NCI-H1436 (cell line): ENCODE measurements at places on chromosomes 2 and 18.

DNA sequence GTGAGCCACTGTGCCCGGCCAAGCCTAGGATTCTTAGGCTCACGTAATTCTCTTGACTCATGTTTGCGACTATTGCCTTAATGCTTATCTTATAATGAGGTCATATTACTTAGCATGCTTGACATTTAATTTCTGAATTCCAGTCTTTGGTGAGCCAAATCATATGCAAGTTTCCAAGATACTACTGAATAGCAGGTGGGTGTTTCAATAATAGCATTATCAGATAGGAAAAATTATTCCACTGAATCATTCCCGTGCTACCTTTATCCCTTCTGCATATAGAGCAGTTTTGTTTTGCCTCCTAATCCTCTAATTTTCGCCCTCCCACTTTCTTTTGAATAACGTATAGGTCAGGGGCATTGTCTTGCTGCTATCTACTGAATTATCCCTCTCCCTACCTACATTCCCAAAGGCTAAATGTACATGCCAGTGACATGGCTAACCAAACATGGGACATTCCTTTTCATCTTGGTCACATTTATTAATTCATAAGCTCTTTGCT, 4.9 kb downstream of the DAW1 start:
- no peak for DNase-seq

GRCh38 chr2:190718652-190719526, 70.0 kb downstream of the NAB1 start:
- no peak for DNase-seq

DNA sequence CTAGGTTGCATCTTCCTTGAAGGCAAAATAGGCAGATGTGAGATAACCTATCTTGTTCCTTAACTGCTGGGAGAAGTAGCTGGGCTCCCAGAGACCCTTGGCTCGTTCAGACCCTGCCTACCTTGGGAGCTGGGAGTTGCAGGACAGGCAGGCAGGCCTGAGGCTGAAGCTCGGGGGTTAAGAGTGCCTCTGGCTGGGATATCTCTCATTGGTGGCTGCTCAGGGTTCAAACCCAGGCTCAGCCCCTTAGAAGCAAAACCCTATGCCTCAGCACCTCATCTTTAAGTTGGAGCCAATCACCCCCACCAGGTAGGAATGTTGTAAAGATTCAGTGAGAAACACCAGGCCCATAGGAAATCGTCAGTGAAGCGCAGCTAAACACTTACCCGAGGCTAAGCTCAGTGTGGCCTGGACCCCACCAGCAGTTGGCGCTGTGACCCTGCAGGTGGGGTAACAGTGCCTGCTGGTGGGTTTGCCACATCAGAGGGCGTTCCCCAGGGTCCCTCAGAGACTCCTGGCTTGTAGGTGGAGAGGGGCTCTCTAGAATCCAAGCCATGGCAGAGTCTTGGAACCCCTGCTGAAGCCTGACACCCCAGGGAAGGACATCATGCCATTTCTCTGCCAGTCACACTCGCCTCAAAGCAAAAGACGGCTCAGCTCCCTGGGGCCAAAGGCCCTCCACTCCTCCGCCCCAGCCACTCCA, 54.6 kb upstream of the GPR17 start:
- DNase-seq = peak; percentile 39

DNA sequence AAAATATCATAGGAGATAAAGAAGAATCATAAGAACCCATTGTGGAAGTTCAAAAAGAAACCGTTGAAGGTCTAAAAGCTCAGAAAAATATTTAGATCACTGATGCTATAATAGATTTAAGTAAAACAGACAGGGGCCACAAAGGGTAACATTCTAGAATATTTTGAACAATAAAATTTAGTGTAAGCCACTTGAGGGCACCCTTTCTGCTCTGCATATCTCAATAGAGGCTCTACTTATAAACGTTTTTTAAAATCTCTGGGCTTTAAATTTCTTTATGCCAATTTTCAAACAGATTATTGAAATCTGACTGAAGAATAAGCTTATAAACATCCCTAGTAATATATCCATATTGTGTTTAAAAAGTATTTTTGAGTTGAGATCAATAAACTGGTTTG, 57.6 kb upstream of the IL1RL1 start:
- no peak for DNase-seq

- DNase-seq = no peak
These were observed 30.4 kb upstream of the SALL3 start for GRCh38 chr18:78949216-78949615.
